ENCODE measurements at places on chromosomes 5 and 9. TPM values are rescaled to one million over a fixed set of nuclear protein-coding genes. Genes with fewer than 3 reads are reported as not detected.

The SLC46A2 gene
- total RNA-seq: 0.14 TPM

The ANKRD18A gene
- total RNA-seq: 11.8 TPM

The PPIC gene
- total RNA-seq: 28.8 TPM

The JMY gene
- total RNA-seq: 15.8 TPM

The CIZ1 gene
- total RNA-seq: 109 TPM

The PCDHB3 gene
- total RNA-seq: 1.4 TPM

The TMEM215 gene
- not detected for total RNA-seq

The CRB2 gene
- 0.06 TPM for total RNA-seq

The CMYA5 gene
- total RNA-seq: 4.5 TPM

The PHYHD1 gene
- total RNA-seq: 14.6 TPM

The PCDHA9 gene
- 0.29 TPM for total RNA-seq

The SV2C gene
- 0.20 TPM for total RNA-seq

The KCNIP1 gene
- 1.5 TPM for total RNA-seq

The SPATA31C1 gene
- not detected for total RNA-seq

The PCDHGB1 gene
- 4.6 TPM for total RNA-seq

The ZDHHC12 gene
- total RNA-seq: 66.2 TPM

The NSMF gene
- total RNA-seq: 69.6 TPM

The TYRP1 gene
- 3.5 TPM for total RNA-seq

The SMIM33 gene
- 0.17 TPM for total RNA-seq

The BNC2 gene
- total RNA-seq: 52.0 TPM

The SLC6A7 gene
- not detected for total RNA-seq

The ROPN1L gene
- 0.26 TPM for total RNA-seq

The ZNF474 gene
- total RNA-seq: 0.29 TPM

The SMARCA2 gene
- total RNA-seq: 184 TPM

The DPP7 gene
- 199 TPM for total RNA-seq

The PCDHB7 gene
- total RNA-seq: 2.1 TPM

The PCDHB8 gene
- 1.8 TPM for total RNA-seq

The HAPLN1 gene
- 0.58 TPM for total RNA-seq

The THOC3 gene
- total RNA-seq: 45.8 TPM

The CD180 gene
- total RNA-seq: 1.6 TPM

The GPR150 gene
- total RNA-seq: not detected

The EMB gene
- 19.9 TPM for total RNA-seq

The CYLC2 gene
- total RNA-seq: not detected

The CSF2 gene
- total RNA-seq: not detected

The RC3H2 gene
- total RNA-seq: 39.9 TPM

The TMEM174 gene
- total RNA-seq: not detected

The RAD17 gene
- 20.0 TPM for total RNA-seq

The GPR151 gene
- not detected for total RNA-seq

The CAST gene
- 173 TPM for total RNA-seq

The ALDH7A1 gene
- total RNA-seq: 42.6 TPM

The PCDH12 gene
- total RNA-seq: 3.6 TPM

The PTGER4 gene
- 24.0 TPM for total RNA-seq

The ARID3C gene
- total RNA-seq: not detected

The GRIA1 gene
- total RNA-seq: not detected

The SPARC gene
- total RNA-seq: 985 TPM

The CDKN2A gene
- 1.9 TPM for total RNA-seq

The F12 gene
- 15.3 TPM for total RNA-seq
